Left hindlimb (tissue), 1 donor: ENCODE measurements at places on chromosomes 12 and 14.

DNA sequence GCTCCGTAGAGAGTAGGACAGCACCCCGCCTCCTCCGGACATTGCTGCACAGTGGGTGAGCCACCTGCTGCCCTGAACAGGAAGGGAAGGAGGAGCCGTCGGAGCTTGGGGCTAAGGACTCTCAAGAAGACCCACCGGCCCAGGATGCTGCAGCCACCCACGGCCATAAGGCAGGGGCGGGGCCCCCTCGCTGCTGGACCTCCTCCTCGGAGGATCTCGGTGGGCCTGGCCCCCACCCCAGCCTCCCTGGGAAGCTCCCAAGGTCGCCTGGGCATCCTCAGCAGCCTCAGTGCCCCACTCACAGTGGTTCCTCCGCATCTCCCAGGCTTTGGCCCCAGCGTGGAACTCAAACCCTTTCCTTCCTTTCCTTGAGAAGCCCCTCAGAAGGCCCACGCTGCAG, 68.6 kb upstream of the DIO3 start:
- DNase-seq: no peak

DNA sequence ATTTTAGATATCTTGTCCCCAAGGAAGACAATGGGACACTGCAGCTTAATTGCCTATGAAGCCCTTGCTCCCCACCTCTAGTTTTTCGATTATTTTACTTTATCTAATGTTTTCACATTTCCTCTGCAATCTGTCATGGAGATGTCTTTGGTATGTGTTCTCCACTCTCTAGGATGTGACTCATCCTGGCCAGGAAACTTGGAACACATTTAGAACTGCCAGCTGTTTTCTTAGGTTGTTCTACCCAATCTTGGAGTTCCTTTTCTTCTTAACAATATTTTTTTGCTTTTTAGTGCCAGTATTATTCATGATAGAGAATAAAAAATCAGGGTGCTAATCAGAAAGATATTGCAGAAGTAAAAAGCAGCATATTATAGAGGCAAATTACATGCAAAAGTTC, 101.7 kb upstream of the CLEC14A start:
- DNase-seq: no peak

DNA sequence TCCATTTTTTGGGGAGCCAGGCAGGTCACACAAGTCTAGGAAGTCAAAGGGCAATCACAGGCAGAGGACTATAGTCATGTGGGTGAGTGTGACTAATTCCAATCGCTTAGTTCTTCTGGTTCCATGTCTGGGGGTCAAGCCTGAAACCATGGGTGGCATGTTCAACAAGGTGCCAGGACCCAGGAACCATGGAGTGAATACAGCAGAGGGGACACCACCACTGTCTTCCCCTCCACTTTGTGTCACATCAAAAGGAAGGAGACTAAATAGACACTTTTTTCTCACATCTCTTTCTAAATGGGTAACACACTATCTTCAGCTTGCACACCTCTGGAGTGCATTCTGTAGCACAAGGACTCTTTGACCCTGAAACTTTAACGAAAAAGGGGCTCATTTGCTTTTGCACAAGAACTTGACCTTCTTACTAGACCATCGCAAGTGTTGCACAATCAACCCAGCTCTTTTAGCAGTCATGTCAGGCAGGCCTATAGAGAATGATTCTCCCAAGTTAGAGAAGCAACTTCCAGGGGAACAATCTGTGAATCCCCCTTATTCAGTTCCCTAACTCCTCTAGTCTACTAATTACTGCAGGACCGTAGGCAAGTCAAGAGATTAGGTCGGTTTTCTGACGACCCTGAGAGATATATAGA, 398.7 kb downstream of the NELL2 start:
- DNase-seq: no peak

- no peak for DNase-seq
These were observed 412 bp downstream of the FGFR1OP2 start for GRCh38 chr12:26938701-26939062.

DNA sequence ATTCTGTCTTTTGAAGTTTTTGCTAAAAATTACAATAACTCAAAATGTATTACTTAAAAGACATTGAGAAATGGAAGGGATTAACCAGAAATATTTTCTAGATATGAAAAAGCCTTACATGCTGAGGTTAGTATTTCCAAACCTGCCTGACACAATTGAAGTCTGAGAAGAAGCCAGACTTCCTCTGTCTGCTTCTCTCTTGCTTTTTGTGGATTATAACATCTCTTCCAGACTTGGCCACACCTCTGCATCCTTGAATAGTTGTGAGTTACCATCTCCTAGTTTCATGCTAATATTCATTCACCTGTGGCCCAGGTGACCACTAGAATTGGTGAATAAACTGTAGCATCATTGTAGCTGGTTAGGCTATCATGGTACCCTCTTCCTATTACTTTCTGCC, 497.6 kb downstream of the SLC16A7 start:
- no peak for DNase-seq

GRCh38 chr12:119229837-119230236, 51.1 kb downstream of the HSPB8 start:
- no peak for DNase-seq

DNA sequence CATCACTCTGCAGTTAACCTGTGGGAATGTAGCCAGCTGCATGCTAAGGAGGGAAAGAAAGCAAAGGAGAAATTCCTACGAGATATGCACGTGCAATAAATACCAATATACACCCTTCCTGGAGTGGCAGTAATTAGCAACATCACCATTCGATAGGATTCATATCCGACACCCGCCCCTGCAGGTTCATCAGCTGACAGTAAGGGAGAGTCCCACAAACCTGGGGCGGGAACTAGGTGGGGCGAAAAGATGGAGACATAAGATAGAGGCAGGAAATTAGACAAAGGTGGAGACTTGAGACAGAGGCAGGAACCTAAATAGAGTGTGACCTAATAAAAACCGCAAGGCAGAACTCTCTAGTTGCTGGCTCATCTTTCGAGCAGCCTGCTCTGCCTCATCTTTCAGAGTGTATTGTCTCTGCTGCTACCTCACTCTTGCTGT, 51.6 kb downstream of the PLEKHG3 start:
- DNase-seq: no peak

DNA sequence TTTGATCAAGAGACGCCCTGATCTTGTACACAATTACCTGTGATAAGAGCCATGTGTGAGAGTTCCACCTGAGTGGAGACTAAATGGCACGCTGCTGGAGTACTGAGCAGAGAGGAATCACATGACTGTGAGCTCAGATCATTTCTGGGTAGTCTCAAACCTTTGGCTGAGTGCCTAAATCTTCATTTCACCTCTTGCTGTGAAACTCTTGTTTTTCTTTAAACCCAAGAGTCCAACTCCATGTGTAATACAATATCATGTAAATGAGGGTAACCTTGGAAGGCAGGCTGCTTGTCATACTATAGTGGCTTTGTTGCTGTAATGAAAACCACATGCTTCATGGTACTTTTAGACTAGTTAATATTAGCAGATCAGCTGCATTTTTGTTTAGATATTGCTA, 156.9 kb downstream of the CAND1 start:
- no peak for DNase-seq

- no peak for DNase-seq
These were observed 47.7 kb downstream of the ANO6 start for GRCh38 chr12:45263587-45263986.

GRCh38 chr12:77343291-77343690, 277.9 kb upstream of the E2F7 start:
- DNase-seq: no peak

DNA sequence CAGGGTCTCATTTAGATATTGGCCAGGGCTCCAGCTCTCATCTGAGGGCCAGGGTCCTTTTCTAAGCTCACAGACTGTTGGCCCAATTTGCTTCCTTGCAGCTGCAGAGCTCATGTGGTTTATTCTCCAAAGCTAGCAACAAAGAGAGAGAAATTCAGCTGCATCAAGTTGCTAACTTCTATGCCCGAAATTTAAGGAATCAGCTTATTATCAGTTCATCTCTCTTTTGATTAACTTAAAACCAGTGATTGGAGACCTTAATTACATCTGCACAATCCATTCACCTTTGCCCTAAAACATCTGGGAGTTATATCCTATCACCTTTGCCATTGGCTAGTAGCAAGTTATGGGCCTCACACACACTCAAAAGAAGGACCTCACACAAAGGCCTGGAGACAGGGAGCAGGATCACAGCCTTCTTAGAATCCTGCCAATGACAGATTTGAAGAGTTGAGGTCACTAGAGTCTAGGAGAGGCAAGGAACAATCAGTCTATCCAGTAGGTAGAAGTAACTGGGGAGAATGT, 258.8 kb upstream of the GARIN6 start:
- DNase-seq: no peak

DNA sequence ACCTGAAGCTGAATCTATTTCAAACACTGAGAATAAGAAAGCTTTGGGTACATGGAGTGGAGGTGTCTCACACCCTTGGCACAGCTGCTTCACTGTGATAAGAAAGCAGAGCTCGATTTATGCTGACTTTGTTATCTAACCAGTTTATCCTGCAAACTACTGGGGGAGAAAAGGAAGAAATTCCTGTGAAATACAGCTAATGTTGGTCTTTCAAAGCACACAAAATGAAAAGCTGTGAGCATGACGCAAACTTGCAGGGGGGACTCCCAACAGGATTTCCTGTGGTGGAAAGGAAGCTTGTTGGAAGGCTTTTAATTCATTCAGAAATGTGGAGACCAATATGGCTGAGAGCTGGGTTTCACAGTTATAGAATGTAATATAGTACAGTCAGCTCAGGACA, 53.4 kb downstream of the SRGAP1 start:
- DNase-seq: no peak

- no peak for DNase-seq
These were observed 73.2 kb upstream of the ANO2 start for GRCh38 chr12:6018265-6018664.

DNA sequence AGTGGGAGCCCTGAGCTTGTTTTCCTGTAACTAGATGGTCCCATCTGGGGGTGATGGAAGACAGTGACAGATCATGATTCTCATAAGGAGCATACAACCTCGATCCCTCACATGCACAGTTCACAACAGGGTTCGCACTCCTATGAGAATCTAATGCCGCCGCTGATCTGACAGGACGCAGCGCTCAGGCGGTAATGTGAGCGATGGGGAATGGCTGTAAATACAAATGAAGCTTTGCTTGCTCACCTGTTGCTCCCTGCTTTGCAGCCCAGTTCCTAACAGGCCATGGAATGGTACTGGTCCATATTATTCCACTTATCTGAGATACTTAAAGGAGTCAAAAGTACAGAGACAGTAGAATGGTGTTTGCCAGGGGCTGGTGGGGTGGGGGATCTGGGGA, 9.9 kb upstream of the CEP83 start:
- DNase-seq: no peak

DNA sequence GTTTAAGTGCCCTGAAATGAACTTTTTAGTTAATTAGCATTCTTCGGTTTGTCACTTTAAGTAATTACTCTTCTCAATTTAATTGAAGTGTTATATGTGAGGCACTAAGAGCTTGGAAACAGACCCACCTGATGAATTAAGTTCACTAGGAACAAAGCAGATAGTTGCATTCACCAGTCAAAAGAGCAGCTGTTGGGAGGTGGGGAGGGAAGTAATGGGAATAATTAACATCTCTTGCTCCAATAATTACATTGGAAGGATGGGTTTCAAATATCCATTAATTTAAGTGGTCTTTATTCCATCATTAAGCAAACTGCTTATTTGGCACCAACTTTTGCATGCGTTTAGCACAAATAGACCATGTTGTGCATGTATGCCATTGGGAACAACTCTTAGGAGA, 667.2 kb downstream of the GALC start:
- DNase-seq: no peak

- DNase-seq: no peak
These were observed 2.3 kb upstream of the ACVRL1 start for GRCh38 chr12:51904951-51905470.

DNA sequence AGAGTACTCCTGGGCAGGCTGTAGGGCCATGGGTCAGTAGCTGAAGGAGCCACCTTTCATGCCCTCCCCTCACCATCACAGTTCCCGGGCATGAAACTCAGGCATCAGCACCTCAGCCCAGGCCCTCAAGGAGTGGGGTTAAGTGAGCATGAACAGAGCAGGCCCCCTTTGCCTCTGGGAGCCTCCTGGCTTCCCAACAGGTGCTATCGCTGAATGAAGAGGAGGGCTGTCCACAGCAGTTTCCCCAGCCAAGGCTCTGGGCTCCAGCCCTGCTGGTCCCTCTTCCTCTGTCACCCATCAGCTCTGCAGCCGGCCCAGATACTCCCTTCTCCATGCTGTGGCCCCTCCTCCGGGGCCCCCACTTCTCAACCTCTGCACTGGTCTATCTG, 184.3 kb downstream of the ZFP36L1 start:
- DNase-seq: peak; percentile 26

- DNase-seq: peak; percentile 38
These were observed 43.0 kb downstream of the CCNK start for GRCh38 chr14:99524091-99524661.

- no peak for DNase-seq
These were observed 56.1 kb downstream of the APAF1 start for GRCh38 chr12:98701166-98701565.

- DNase-seq: no peak
These were observed 60.3 kb downstream of the GPHN start for GRCh38 chr14:66568220-66568619.

- DNase-seq: no peak
These were observed 114.2 kb downstream of the PDE3A start for GRCh38 chr12:20482491-20483054.

GRCh38 chr12:117370588-117370987, 9.2 kb upstream of the NOS1 start:
- no peak for DNase-seq

DNA sequence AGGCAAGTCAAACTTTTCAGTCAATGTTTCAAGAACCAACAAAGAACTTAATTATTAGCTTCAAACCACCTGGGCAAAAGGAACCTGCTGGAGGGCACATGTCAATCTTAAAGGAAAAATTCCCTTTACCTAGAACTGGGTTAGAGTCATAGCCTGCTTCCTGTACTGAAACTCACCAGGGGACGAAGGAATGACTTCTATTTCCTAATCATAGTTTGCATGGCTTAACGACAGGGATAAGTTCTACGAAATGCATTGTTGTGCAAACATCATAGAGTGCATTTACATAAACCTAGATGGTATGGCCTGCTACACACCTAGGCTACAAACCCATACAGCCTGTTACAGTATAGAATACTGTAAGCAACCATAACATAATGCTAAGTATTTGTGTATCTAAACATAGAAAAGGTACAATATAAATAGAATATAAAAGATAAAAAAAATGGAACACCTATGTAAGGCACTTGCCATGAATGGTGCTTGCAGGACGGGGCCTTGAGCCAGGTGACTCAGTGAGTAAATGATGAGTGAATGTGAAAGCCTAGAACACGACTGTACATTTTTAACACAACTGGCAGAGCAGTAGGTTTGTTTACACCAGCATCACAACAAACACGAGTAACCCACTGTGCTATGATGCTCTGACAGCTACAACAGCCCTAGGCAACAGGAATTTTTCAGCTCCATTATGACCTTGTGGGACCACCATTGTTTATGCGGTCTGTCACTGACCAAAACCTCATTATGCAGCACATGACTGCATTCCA, 234.9 kb upstream of the CAND1 start:
- no peak for DNase-seq

- DNase-seq: no peak
These were observed 5.9 kb upstream of the CLEC4E start for GRCh38 chr12:8546591-8546990.
